Effector memory CD4-positive, alpha-beta T cell (primary cell): ENCODE measurements at places on chromosomes 5 and 9.

- DNase-seq = no peak
Measured at GRCh38 chr9:76717613-76718012, 46.6 kb upstream of the PCA3 start.

DNA sequence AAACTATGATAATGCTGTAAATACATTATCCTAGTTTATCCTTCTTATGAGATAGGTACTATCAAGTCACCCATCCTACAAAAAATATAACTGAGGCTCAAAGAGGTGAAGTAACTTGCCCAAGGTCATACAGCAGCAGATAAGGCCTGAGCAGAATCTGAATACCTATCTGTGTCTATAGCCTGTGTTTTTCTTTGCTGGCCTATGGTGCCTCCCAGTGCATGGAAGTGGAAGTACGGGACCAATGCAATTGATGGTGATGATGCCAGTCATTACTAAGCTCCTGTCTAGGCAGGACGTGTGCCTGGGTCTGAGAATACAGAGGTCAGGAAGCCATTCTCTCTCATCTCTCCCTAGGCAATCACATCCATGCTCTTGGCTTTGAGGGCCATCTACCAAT, 67.8 kb downstream of the FAT2 start:
- DNase-seq = peak; percentile 2

DNA sequence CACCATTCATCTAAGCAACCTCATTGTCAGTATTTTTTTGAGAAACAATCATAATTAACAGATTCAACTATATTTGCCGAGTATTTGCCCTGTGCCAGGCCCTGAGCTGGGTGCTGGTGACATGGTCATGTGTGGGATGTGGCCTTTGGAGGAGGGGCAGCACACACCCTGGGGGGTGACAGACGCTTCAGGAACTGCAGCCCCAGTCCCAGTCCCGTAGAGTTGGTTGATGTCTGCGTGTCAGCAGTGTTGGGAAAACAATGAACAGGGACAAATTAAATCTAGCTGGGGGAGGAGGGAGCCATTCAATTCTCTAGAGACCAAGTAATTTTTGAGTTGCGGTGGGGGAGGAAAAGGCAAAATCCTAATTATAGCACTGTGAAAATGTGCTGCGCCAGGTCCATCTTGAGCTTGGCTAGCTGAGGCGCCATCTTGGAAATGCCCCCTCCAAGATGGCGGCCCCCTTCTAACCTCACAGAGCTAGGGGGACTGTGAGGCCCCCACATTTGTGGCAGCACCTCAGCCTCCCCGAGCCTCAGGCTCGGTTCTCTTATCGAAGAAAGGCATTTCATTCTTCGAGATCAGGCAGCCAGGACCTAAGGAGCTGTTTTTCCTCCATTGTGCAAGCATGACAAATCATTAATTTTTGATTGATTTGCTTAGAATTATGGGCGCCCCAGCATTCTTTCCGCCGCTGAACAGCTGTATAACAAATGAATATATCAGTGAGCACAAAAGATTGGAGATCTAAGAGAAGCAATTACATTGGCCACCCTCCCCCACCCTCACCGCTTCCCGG, 87.8 kb downstream of the ZNF618 start:
- DNase-seq = no peak

- no peak for DNase-seq
Measured at GRCh38 chr9:97806721-97807120, 46.3 kb upstream of the FOXE1 start.

DNA sequence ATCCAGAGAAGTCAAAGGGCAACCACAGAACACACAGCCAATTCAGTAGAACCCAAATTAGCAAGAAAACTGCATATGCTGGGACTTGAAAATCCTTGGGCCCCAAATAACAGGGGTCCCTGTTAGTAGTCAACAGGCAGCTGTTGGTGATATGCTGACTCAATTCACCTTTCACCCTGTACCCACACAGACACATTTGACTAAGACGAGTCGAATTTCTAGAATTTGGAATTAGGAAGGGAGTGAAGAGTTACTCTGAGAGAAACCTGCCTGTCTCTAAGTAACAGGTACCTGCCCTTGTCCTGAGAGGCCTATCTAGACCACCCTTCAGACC, 821 bp upstream of the VCP start:
- DNase-seq = no peak

- DNase-seq = no peak
Measured at GRCh38 chr5:56481428-56482357, 248.6 kb upstream of the ANKRD55 start.

DNA sequence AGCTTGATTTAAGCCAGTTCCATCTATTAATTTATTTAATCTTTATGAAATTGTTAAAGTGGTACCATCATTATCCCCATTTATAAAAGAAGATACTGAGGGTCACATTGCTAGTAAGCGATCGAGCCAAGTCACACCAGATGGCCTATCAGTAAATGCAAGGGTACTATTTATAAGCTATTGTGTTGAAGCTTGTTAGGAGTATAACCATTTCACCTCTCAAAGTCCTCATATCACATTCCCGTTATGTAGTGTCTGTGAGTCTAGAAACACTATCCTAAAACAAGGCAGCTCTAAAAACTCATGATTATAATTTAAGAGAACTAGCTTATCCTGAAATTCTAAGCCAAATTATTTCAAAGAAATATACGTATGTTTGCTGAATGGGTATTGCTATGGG, 1161.8 kb downstream of the EFNA5 start:
- DNase-seq = no peak

- DNase-seq = no peak
Measured at GRCh38 chr5:44821164-44821563, 12.4 kb downstream of the MRPS30 start.

DNA sequence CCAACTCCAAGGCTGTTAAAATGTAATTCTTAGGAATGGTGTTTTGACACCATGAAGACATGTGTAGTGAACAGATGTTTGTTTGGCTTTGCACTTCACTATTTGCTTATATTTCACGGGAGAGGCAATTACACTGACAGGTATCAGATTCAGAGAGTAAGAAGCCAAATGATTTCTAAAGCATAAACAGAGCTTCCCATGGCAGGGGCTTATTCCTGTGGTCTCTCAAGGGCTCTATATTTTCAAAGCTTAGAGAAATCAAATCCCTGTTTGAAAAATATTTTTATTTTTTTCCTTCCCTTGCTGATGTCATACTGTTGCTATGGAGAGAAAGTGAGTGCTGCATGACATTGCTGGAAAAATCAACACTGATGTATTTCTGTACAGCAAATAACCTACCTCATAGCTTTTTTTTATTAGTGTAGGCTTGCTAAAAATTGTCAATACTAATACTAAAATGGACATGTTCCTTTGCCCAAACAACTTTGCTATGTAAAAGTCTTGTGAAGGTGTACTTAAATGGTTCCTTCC, 161.4 kb downstream of the GIN1 start:
- no peak for DNase-seq

GRCh38 chr9:15782106-15782505, 229.3 kb downstream of the CCDC171 start:
- DNase-seq = no peak

DNA sequence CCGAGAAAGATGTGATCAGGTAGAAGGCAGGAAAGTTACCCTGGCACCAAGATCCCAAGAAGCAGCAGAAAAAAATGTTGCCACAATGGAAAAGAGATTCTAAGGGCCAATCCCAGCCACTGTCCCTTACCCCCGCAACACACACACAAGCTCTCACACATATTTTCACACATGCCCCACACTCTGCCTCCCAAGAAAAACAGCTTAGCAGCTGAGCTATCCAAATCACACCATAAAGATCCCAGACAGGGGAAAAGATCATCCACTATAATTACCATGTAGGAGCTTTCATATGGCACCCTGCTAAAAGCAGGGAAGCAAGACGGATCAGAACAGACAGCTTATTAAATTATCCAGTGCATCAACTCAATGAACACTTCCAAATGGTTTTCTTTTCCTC, 143.4 kb downstream of the FAM114A2 start:
- DNase-seq = no peak
